ENCODE measurements at places on chromosomes 5 and 9. TPM values are rescaled to one million over a fixed set of nuclear protein-coding genes. Genes with fewer than 3 reads are reported as not detected.

DNA sequence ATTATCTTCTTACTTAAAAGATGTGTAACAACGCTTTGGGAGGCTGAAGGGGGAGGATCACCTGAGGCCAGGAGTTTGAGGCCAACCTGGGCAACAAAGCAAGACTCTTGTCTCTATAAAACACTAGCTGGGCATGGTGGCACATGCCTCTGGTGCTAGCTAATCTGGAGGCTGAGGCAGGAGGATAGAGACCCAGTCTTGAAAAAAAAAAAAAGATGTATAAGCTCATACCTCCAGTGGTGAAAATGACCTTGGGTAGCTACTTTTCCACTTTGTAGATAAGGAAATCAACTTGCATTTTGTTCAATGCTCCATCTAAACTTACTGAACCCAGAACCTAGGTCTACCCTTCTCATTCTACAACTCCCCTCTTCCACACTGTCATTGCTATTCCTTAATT, 16.6 kb downstream of the ARRDC3 start:
- DNase-seq, result no peak

The ROR2 gene
- 2.9 TPM for total RNA-seq

DNA sequence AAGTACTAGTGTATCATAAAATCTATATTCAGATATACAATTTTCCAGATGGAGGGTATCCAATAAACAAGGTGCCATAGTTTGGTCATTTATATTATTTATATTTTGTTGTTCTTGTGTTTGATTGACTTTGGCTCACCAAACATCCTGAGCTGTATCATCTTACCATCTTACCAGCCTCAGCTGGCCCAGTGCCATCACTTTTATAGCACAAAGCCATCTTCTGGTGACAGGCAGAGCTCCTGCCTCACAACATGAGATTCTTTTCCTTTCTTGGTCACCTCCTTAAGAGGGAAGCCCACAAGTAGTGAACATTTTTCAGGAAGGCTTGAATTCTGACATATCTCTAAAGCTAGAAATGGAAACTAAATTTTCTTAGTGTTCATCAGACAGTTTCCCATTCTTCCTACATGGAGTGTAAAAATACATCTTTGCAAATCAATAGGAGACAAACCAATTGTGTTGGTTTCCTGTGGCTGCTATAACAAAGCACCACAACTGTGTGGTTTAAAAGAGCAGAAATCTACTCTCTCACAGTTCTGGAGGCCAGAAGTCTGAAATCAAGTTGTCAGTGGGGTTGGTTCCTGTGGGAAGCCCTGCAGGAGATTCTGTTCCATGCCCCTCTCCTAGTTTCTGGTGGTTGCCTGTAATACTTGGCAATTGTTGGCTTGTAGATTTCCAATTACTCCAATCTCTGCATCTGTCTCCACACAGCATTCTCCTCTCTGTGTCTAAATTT, 341.8 kb downstream of the MAN2A1 start:
- no peak for DNase-seq

- no peak for DNase-seq
These were observed 15.6 kb downstream of the FCN2 start for GRCh38 chr9:134895908-134896833.

The SREK1IP1 gene
- total RNA-seq, result 7.9 TPM
